ENCODE measurements at places on chromosomes 12 and 14.

GRCh38 chr12:53937596-53938325 lies 870 bp upstream of the HOXC13 start:
- DNase-seq: no peak

- DNase-seq: no peak
Measured at GRCh38 chr12:90013409-90013808, 304.8 kb upstream of the ATP2B1 start.

DNA sequence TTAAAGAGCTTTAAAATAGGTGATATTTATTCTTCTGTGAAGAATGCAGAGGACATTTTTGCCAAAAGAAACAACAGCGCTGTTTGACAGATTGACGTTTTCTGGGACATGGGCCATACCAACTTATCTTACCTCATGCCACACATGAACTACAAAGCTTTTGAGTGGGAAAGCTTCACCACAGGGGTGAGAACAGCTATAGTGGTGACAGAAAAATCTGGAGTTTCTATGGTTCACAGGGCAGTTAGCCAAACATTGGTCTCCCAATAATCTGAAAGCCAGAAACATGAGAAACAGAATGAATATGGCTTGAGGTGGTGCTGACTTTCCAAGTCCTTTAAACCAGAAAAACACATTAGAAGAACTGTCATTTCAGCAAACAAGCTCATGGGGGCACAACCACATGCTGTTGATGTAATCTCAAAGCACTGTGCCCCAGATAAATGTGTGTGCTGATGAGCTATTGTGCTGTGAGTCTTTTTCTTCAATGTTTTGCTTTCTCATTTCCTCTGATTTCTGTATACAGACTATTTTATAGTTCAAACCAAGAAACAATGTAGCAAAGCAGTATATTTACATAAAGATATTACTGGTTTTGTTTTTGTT lies 905.4 kb downstream of the SLC16A7 start:
- no peak for DNase-seq

GRCh38 chr12:75660805-75661404 lies 149.5 kb upstream of the KRR1 start:
- no peak for DNase-seq

- DNase-seq: no peak
Measured at GRCh38 chr14:62062645-62063044, 300.4 kb downstream of the SNAPC1 start.

- no peak for DNase-seq
Measured at GRCh38 chr12:65955452-65955851, 131.2 kb downstream of the HMGA2 start.

- DNase-seq: no peak
Measured at GRCh38 chr12:581746-582145, 81.5 kb downstream of the NINJ2 start.

DNA sequence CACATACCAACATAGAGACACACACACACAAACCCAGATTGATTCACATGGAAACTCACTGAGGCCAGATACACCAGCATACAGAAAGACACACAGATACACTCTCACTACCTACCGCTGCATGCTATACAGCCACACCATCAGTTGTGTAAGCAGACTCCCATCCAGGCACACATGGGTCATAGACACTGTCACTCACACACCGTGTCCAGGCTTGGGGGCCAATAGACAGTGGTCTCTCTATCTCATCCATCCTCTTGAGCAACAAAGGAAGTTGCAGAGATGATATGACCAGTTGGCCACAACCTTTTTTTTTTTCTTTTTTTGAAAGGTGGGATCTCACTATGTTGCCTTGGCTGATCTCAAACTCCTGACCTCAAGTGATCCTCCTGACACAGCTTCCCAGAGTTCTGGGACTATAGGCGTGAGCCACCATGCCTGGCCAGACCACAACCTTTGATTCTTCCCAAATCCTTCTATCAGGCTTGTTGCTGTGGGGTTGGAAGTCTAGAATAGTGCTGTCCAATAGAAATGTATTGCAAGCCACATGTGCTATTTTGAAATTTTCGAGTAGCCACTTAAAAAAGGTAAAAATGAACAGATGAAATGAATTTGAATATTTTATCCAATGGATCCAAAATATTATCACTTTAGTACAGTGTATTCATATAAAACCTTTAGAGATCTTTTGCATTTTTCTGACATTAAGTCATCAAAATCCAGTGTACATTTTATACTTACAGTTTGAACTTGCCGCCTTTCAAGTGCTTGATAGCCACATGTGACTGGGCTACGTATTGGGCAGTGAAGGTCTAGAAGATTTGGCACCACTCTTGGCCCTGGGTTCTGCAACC lies 7.4 kb downstream of the LRP1-AS start:
- DNase-seq: no peak

DNA sequence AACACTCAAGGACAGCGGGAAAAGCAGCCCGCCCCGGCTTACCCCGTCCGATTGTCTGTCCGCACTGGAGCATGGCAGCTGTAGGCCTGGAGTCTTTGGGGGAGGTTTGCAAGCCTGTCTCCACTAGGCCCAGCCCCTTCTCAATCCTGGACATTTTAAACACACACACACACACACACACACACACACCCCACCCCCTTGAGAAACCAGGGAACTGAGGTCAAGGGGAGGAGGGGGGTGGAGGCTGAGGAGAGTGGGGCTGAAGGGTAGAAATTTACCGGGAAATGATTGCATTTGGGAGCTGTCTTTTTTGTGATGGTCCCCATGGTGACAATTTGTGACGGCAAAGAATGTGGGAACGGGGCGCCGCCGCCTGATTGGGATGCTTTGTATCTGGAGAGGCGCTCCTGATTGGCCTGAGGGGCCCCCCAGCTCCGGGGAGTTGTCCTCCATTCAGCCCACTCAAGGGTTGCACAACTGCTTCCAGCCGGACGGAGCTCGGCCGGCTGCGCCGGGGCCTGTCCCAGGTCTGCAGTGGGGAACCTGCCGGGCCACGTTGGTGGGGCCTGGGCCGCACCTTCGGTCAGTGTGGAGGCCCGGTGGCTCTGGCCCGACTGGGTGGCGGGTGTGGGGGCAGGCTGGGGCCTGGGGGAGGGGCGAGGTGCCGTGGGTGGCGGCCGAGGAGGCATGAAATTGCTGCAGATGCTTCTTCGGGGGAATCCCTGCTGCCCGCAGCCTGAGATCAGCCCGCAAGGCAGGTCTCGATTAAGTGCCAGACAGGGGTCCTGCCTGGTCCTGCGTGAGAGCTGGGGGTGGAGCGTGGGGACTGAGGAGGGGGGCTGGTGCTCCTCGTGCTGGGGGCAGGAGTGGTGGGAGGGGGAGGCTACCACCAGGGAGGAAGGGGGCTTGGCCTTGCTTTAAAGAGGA lies at the start of gene FAM181A:
Gene FAM181A (plus strand): TSS at position 472 of the 927 bp plus-strand sequence. CDS start 942 bp downstream, outside the sequence.
- DNase-seq: no peak

- no peak for DNase-seq
Measured at GRCh38 chr14:29684926-29685325, 242.7 kb downstream of the PRKD1 start.

GRCh38 chr12:45674181-45674977 lies 55.1 kb upstream of the ARID2 start:
- DNase-seq: no peak

DNA sequence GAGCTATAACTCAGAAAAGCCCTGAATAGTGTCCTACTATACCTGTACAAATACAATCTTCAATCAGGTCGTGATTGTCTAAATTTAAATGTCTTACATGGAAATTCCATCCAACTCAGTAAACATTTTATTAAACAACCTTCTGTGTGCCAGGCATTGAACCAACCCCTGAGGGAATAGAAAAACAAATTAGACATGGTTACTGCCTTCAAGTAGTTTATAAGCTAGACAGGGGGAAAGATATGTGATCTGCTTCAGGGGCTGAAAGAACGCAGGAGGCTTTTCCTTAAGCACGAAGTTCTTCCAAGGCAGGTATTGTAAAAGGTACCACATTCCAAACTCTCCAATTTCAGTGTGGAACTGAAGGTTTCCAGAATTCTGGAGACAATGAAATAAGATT lies 39.7 kb upstream of the STAB2 start:
- no peak for DNase-seq

DNA sequence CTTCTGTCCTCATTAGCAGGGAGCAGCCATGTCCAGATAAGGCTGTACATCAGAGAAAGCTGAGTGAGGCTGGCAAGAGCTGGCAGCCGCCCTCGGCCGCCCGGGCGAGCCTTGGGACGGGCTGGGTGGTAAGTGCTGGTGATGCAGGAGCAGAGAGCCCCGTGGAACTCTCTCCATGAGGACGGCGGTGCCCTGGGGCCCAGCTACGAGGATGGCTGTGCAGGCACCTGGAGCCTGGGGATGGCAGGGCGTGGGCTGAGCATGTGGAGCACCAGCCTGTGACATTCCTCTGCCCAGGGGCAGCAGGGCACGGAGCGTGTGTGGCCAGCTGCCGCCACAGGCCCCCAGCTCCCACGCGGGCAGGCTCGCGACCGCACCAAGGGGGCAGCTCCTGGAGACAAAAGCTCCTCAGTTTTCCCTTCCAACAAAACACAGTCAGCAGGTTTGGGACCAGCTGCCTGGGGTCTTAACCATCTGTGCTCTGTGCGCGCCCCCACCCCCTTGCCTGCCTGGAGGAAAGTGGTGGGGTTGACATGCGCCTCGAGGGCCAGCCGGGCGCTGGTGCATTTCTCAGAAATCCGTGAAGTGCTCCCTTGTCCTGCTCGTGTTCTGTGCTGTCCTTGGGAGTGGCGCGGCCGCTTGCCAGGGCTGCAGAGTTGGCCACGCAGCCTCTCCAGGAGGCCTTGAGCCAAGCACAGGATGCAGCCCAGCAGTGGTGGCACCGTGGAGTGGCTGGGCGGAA lies 21.4 kb downstream of the PACS2 start:
- DNase-seq: no peak

DNA sequence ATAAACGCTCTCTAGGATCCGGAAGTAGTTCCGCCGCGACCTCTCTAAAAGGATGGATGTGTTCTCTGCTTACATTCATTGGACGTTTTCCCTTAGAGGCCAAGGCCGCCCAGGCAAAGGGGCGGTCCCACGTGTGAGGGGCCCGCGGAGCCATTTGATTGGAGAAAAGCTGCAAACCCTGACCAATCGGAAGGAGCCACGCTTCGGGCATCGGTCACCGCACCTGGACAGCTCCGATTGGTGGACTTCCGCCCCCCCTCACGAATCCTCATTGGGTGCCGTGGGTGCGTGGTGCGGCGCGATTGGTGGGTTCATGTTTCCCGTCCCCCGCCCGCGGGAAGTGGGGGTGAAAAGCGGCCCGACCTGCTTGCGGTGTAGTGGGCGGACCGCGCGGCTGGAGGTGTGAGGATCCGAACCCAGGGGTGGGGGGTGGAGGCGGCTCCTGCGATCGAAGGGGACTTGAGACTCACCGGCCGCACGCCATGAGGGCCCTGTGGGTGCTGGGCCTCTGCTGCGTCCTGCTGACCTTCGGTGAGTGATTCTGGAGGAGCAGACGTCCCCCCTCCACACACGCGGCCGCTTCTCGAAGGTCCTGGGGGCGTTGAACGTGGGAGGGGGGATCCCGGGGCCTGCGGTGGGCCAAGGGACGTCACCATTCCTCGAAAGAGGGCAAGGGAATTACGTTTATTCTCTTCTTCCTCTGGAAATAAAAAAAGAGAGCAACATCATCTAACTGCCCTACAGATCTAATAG lies at the start of gene HSP90B1:
Gene HSP90B1 (plus strand): TSS at position 377 of the 753 bp plus-strand sequence. CDS start 106 bp downstream, at position 483.
- peak; percentile 99 for DNase-seq

GRCh38 chr14:78519863-78520262 lies 349.7 kb downstream of the NRXN3 start:
- no peak for DNase-seq

Data from stimulated activated CD4-positive, alpha-beta T cell treated with anti-CD3 and anti-CD28 coated beads, Interleukin-12 subunit alpha, Interleukin-12 subunit beta, amount 100 ng/mL, for 24 hours (primary cell).